RWPE1 (cell line): ENCODE measurements at places on chromosomes 4 and X.

GRCh38 chrX:151505796-151506195 is 57.7 kb upstream of the PASD1 start:
- peak; percentile 11 for DNase-seq

DNA sequence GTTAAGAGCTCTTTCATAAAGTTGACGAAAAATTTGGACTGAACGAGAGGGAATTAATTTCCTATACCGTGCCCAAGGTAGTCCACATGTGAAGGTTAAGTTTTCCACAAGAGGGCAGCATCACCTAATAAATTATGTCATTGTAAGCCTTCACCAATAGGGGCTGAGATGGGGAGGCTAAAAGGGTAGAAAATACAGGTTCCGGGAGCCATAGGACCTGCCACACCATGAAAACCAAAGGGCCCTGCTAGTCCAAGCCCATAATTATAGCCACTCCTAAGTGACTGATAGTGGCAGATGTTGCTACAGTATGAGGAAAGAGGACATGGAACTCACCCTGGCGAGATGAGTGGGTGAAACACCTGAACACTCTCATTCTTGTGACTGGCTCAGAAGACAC is 122.2 kb downstream of the SHROOM4 start:
- peak; percentile 15 for DNase-seq

DNA sequence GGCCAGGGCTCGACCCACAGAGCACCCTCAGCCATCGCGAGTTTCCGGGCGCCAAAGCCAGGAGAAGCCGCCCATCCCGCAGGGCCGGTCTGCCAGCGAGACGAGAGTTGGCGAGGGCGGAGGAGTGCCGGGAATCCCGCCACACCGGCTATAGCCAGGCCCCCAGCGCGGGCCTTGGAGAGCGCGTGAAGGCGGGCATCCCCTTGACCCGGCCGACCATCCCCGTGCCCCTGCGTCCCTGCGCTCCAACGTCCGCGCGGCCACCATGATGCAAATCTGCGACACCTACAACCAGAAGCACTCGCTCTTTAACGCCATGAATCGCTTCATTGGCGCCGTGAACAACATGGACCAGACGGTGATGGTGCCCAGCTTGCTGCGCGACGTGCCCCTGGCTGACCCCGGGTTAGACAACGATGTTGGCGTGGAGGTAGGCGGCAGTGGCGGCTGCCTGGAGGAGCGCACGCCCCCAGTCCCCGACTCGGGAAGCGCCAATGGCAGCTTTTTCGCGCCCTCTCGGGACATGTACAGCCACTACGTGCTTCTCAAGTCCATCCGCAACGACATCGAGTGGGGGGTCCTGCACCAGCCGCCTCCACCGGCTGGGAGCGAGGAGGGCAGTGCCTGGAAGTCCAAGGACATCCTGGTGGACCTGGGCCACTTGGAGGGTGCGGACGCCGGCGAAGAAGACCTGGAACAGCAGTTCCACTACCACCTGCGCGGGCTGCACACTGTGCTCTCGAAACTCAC is 3.6 kb downstream of the MID1IP1 start:
- no peak for DNase-seq

- no peak for DNase-seq
Measured at GRCh38 chrX:78326401-78326800, 1.0 kb downstream of the CYSLTR1 start.
